Naive thymus-derived CD8-positive, alpha-beta T cell (primary cell): ENCODE measurements at places on chromosomes 1 and 21. TPM values are rescaled to one million over a fixed set of nuclear protein-coding genes. Genes with fewer than 3 reads are reported as not detected.
A peak's percentile ranks its signal among the peaks of the same experiment; 100 is the strongest.

DNA sequence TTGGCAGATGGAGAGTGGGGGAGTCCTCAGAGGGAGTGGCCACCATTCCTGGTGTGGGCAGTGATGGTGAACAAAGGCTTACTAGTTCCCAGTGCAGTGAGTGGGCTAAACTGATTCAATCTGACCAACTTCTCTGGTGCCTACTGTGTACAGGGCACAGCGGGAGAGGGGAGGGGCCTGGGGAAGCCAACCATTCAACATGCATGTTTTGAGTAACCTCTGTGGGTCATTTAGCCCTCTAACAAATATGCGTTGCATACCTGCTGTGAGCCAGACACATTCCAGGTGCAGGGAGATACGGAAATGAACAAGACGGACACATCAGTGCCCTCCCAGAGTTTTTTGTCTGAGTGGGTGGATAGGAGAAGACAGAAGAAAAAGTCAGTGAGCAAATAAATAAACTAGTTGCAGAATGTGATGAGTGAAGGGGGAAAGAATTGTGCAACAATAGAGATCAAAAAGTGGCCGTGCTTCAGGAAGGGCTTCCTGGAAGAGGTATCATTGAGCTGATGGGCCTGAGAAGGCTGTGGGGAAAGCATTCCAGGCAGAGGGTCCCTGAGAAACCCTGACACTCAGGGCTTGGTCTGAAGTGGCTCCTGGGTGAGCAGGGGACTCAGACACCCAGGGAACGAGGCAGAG, 78.8 kb downstream of the EPHB2 start:
- H3K4me3 ChIP-seq: no peak overlapping the region
- H3K4me1 ChIP-seq: no peaks in the 10 kb centered on the region
- DNase-seq: no peak
- H3K27ac ChIP-seq: no peak overlapping the region
- H3K27me3 ChIP-seq: peaks cover 10% of the 10 kb centered on the region
- no peaks in the 10 kb centered on the region for H3K36me3 ChIP-seq

GRCh38 chr1:12594966-12595756, 22.8 kb downstream of the DHRS3 start:
- no peaks in the 10 kb centered on the region for H3K27me3 ChIP-seq
- peak overlapping the region; percentile 88 for H3K27ac ChIP-seq
- H3K36me3 ChIP-seq: no peaks in the 10 kb centered on the region

- DNase-seq: no peak
- H3K36me3 ChIP-seq: no peaks in the 10 kb centered on the region
- no peak overlapping the region for H3K4me3 ChIP-seq
- H3K27ac ChIP-seq: no peak overlapping the region
These were observed 717.2 kb downstream of the NCAM2 start for GRCh38 chr21:21715266-21715969.

GRCh38 chr1:145845144-145845513, 301 bp upstream of the NUDT17 start:
- H3K4me3 ChIP-seq: no peak overlapping the region
- no peaks in the 10 kb centered on the region for H3K27me3 ChIP-seq
- peaks cover 31% of the 10 kb centered on the region for H3K36me3 ChIP-seq
- peaks cover 14% of the 10 kb centered on the region for H3K4me1 ChIP-seq
- no peak for DNase-seq

- H3K4me1 ChIP-seq: peaks cover 60% of the 10 kb centered on the region
- H3K4me3 ChIP-seq: no peak overlapping the region
- no peak for DNase-seq
These were observed 231.8 kb upstream of the IRF2BP2 start for GRCh38 chr1:234841710-234842231.

DNA sequence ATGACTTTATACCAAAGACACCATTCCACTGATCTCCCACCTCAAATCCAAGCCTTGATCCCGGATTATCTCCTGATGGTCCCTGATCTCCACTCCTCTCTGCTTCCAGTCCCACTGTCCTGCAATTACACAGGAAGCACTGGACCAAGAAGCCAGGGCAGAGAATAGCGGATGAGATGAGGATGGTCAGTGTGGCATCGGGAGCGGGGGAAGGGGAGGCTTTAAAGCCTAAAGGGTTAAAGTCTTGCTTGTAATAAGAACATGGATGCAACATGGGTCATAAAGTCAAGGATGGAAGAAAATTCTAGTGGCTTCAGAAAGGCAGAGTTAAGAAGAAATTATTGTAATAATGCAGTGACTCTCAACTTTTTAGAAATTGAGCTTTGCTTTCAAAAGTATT, 364.0 kb upstream of the DUSP10 start:
- no peaks in the 10 kb centered on the region for H3K36me3 ChIP-seq
- H3K4me1 ChIP-seq: no peaks in the 10 kb centered on the region
- no peak for DNase-seq
- no peak overlapping the region for H3K27ac ChIP-seq
- H3K4me3 ChIP-seq: no peak overlapping the region
- H3K27me3 ChIP-seq: no peaks in the 10 kb centered on the region

DNA sequence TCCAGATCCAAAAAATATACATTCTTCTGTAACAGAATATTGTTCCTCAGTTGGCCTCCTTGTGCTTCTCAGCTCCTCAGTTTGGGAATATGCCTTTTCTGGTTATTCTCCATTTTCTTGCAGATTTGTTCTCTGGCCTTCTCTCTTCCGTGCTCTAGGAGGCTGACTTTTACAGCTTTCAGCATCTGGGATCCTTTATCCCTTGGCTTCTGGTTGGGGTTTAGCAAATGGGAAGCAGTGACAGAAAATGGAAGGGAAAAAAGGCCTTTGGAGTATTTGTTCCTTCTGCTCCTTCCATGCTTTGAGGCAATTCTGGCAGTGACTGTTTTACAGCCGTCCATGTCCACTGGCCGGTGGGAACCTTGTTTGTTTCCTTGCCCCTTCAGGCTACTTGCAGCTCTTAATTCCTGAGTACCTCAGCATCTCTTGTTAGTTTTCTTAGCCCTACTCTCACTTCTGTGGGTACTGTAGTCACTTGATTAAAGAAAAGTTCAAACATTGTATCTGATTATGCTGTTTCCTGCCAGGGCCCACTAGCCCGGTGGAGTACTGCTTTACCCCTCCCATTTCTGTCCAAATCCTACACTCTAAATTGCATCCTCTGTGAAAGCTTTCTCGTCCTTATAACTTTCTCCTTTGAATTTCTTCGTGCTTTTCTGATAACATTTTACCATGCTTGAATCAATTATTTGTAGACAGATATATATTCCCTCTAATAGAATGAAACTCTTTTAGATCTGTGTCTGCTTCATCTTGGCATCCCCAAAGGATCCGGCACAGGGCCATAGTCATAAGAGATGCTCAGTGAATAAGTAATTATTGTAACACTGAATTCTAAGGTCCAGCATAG, 118.2 kb downstream of the OSBPL9 start:
- no peak for DNase-seq
- H3K27me3 ChIP-seq: no peaks in the 10 kb centered on the region
- no peaks in the 10 kb centered on the region for H3K36me3 ChIP-seq
- H3K27ac ChIP-seq: peak overlapping the region; percentile 58
- H3K4me1 ChIP-seq: peaks cover 55% of the 10 kb centered on the region
- H3K4me3 ChIP-seq: peak overlapping the region; percentile 2

GRCh38 chr1:76868916-76869315, 1.6 kb downstream of the ST6GALNAC5 start:
- H3K27ac ChIP-seq: no peak overlapping the region
- peaks cover 15% of the 10 kb centered on the region for H3K4me1 ChIP-seq
- no peaks in the 10 kb centered on the region for H3K36me3 ChIP-seq
- no peak for DNase-seq
- H3K4me3 ChIP-seq: peak overlapping the region; percentile 30
- peaks cover 25% of the 10 kb centered on the region for H3K27me3 ChIP-seq

GRCh38 chr1:14996133-14997050, 157.2 kb upstream of the TMEM51 start:
- H3K4me1 ChIP-seq: peaks cover 3% of the 10 kb centered on the region
- DNase-seq: no peak
- H3K4me3 ChIP-seq: no peak overlapping the region
- no peak overlapping the region for H3K27ac ChIP-seq
- no peaks in the 10 kb centered on the region for H3K27me3 ChIP-seq

DNA sequence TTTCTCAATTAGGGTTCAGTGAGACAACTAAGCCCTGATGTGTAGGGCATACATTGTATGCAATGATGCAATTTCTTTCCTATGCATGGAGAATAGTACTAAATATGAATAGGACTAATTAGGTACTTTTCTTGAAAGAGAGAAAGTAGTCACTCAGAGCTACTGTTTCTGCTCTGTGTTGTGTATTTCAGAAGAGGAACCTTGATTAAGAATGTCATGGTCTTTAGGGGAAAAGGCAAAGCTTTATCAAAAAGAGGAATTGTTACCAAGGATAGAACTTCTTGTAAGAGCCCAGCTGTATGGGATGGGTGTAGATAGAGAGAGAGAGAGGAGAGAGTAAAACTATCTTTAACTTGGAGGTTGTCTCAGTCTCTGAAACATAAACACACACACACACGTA, 49.1 kb downstream of the HLX start:
- H3K27ac ChIP-seq: no peak overlapping the region
- H3K4me1 ChIP-seq: peaks cover 6% of the 10 kb centered on the region
- H3K27me3 ChIP-seq: peaks cover 8% of the 10 kb centered on the region
- DNase-seq: no peak

DNA sequence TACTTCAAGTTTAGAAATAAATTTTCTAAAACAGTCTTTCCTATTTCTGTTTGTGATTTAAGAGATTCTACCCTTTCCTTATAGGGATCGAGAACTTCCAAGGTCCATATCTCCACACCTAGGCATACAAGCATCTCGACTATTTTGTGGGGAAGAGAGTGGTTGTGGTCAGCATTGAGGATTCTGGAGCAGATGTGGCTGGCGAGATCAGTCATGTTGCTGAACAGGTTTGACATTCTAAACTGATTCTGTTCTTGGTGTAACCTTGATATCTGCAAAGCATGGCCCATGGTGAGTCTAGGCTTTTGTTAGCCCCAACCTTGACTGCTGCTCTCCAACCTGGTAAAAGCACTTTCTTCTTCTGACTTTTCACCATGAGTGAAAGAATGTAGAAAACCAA, 167.6 kb upstream of the POGK start:
- DNase-seq: no peak
- peaks cover 11% of the 10 kb centered on the region for H3K27me3 ChIP-seq
- peaks cover 9% of the 10 kb centered on the region for H3K4me1 ChIP-seq
- no peaks in the 10 kb centered on the region for H3K36me3 ChIP-seq

DNA sequence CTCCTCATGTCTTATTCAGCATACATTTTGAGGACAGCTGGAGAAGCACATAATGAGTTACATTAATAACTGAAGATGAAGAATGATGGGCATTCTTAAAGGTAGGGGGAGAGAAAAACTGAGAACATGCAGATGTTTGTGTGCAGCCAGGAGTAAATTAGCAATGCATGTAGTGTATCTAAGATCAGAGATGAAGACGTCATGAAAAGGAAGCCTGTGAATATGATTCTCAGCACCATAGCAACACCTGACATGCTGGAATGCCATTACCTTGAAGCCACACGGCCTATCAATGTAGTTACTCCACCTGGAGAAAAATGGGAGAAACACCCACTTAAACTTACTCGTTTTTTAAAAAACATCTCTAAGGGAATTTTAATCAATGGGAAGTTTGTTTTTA, 607.1 kb downstream of the PTPRC start:
- peaks cover 9% of the 10 kb centered on the region for H3K4me1 ChIP-seq
- H3K36me3 ChIP-seq: no peaks in the 10 kb centered on the region
- peaks cover 15% of the 10 kb centered on the region for H3K27me3 ChIP-seq
- no peak for DNase-seq

- H3K36me3 ChIP-seq: no peaks in the 10 kb centered on the region
- peaks cover 15% of the 10 kb centered on the region for H3K27me3 ChIP-seq
- no peaks in the 10 kb centered on the region for H3K4me1 ChIP-seq
- H3K4me3 ChIP-seq: no peak overlapping the region
These were observed 422.7 kb downstream of the KIF26B start for GRCh38 chr1:245577191-245578157.

- no peaks in the 10 kb centered on the region for H3K36me3 ChIP-seq
- no peaks in the 10 kb centered on the region for H3K27me3 ChIP-seq
- H3K4me3 ChIP-seq: no peak overlapping the region
- DNase-seq: no peak
These were observed 217.6 kb downstream of the ADGRL2 start for GRCh38 chr1:82018319-82018718.

DNA sequence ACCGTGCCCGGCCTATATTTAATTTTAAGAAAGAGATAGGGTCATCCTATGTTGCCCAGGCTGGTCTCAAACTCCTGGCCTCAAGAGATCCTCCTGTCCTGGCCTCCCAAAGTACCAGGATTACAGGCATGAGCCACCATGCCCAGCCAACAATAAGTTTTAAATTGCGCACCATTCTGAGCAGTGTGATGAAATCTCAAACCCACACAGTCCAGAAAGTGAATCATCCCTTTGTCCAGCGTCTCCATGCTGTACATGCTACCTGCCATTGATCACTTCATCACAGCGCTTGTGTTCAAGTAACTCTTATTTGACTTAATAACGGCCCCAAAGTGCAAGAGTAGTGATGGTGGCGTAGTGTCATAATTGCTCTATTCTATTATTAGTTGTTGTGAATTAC, 75.4 kb downstream of the APP start:
- H3K4me1 ChIP-seq: peaks cover 7% of the 10 kb centered on the region
- no peak overlapping the region for H3K4me3 ChIP-seq
- no peaks in the 10 kb centered on the region for H3K27me3 ChIP-seq
- no peak for DNase-seq
- H3K27ac ChIP-seq: no peak overlapping the region
- peaks cover 4% of the 10 kb centered on the region for H3K36me3 ChIP-seq

DNA sequence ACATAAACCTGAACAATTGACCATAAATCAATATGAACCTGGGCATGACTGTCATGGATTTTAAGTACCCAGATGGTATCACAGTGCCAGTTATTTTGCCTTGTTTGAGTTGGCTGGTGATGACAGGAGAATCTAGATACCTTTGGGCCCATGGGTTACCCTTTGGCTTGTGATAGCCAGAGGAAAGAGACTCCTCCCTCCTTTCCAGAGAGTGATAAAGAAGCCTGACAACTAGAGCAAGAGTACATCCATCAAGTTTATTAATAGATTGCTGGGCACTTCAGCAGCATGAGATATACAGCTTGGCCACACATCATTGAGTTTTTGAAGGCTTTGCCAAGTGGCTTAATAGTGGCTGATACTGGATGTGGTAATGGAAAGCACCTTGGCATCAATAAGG, 6.6 kb upstream of the FMO3 start:
- peaks cover 18% of the 10 kb centered on the region for H3K27me3 ChIP-seq
- H3K27ac ChIP-seq: no peak overlapping the region
- peaks cover 3% of the 10 kb centered on the region for H3K36me3 ChIP-seq
- H3K4me3 ChIP-seq: no peak overlapping the region

The PSEN2 gene
- 3.7 TPM for total RNA-seq

The ADGRL4 gene
- not detected for total RNA-seq

The RUNX3 gene
- total RNA-seq: 87.1 TPM

The GATAD2B gene
- total RNA-seq: 120 TPM

The S1PR1 gene
- 286 TPM for total RNA-seq

The LRRC71 gene
- not detected for total RNA-seq
